Upper lobe of right lung (tissue), 1 donor: ENCODE measurements at places on chromosomes 2 and 18.

DNA sequence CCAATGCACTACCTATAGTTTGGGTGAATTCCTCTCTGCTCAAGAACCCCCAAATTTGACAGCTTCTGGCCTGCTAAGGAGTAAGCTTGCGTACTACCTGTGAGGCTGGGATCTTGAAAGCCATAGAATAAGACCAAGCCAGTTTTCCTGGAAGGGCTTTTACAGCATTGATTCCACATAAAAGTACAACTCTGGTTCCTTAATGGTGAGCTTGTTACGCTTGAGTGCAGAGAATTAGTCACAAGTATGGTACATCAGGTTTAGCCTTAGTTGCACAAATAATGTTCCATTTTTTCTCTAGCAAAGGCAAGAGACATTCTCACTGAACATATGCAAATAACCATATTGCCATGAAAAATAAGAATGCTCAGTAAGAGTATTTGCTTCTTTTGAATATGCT, 39.1 kb upstream of the STK39 start:
- no peaks in the 10 kb centered on the region for H3K36me3 ChIP-seq
- H3K27ac ChIP-seq, result no peak overlapping the region
- H3K4me1 ChIP-seq, result no peaks in the 10 kb centered on the region
- H3K27me3 ChIP-seq, result no peaks in the 10 kb centered on the region
- H3K4me3 ChIP-seq, result no peak overlapping the region
- DNase-seq, result no peak

DNA sequence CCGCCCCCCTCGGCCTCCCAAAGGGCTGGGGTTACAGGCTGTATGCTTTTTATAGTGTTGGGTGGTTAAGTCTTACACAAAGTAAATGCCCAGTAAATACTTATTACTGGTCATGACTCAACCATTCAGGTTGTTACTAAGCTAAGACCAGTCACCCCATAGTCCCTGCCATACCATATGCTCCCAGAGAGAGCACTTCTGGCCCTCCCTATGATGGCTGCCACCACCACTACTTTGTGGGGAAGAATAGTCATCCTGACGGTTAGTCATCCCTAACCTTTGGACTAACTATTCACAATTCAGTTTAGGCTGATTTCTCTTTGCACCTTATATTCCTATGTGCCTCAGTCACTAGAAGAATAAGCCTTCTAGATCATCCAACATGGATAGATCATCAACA, 42.0 kb upstream of the MSH2 start:
- no peaks in the 10 kb centered on the region for H3K4me1 ChIP-seq
- H3K27ac ChIP-seq, result no peak overlapping the region
- no peaks in the 10 kb centered on the region for H3K36me3 ChIP-seq
- H3K27me3 ChIP-seq, result no peaks in the 10 kb centered on the region
- DNase-seq, result no peak

- DNase-seq, result no peak
- H3K36me3 ChIP-seq, result no peaks in the 10 kb centered on the region
- no peaks in the 10 kb centered on the region for H3K27me3 ChIP-seq
- H3K27ac ChIP-seq, result no peak within 1 kb of the TSS
These were observed at the start of gene VIL1 for GRCh38 chr2:218418717-218419458. Gene VIL1, plus strand, starts transcription at chr2:218419123. Its CDS starts 4,656 bp downstream, at chr2:218423779.

DNA sequence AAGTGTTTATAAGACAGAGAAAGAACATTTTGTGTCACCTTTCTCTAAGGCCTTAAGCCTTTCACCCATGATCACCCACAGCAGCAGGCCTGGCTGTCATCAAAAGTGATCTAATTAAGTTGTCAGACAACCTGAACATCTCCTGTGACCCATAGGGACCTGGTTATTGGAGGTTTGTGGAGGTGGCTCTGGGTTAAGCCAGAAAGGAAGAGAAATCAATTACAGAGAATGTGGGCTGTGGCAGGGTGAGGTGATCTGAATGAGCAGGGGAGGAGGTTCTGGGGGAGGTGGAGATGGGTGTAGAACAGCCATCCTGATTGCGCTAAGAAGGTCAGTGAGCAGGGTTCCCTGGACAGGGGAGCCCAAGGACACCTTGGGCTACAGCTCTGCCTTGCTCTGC, 170.8 kb downstream of the FSHR start:
- no peaks in the 10 kb centered on the region for H3K36me3 ChIP-seq
- H3K4me3 ChIP-seq, result no peak overlapping the region
- DNase-seq, result no peak
- H3K4me1 ChIP-seq, result no peaks in the 10 kb centered on the region
- no peak overlapping the region for H3K27ac ChIP-seq

GRCh38 chr18:78893281-78894032, 86.2 kb upstream of the SALL3 start:
- no peaks in the 10 kb centered on the region for H3K27me3 ChIP-seq
- DNase-seq, result no peak
- no peak overlapping the region for H3K27ac ChIP-seq
- H3K36me3 ChIP-seq, result no peaks in the 10 kb centered on the region
- no peaks in the 10 kb centered on the region for H3K4me1 ChIP-seq
- no peak overlapping the region for H3K4me3 ChIP-seq

DNA sequence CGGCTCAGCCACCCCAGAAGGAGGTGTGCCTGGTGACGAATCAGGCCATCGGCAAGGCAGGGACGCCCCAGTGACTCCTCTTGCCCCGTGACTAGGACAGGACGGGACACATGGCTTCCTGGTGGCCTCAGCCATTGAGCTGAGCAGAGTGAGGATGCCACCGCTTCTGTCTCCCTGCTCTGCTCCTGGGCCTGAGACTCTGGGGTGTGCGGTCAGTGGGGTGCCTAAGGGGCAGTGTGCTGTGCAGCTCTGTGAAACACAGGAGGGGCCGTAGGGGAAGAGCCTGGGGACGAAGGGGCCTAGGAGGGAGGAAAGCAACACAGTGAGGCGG, 24.3 kb downstream of the IGFBP5 start:
- no peaks in the 10 kb centered on the region for H3K36me3 ChIP-seq
- no peaks in the 10 kb centered on the region for H3K27me3 ChIP-seq
- no peak overlapping the region for H3K4me3 ChIP-seq
- H3K4me1 ChIP-seq, result no peaks in the 10 kb centered on the region
- H3K27ac ChIP-seq, result no peak overlapping the region

DNA sequence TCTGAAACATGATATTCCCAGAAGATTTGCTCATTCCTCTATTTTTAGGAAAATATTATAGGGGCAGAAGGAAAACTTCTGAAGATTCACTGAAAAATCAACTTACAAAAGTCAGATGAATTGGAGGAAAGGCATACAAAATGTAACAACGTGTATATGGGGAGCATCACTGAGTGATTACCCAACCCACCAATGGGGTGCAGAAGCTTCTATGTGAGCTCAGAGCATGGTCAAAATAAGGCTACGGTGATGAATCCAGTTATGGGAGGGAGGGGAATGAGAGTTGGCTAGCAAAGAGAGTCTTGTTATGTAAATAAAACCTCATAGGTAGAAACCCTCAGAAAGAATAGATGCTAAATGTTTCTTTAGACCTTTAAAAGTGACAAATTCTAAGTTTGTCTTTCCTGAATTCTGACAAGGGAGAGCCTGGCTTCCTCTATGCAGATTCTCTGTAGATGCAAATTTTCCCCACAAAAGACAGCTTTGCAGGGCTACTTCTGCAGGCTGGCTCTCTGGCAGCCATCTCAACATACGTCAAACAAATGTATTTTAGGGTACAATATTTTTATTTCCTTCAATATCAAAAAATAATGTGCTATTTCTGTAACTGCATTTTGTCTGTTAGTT, 171.4 kb upstream of the NDUFV2 start:
- no peak overlapping the region for H3K27ac ChIP-seq
- no peak overlapping the region for H3K4me3 ChIP-seq
- no peaks in the 10 kb centered on the region for H3K27me3 ChIP-seq

- H3K4me3 ChIP-seq, result no peak overlapping the region
- DNase-seq, result no peak
- no peaks in the 10 kb centered on the region for H3K4me1 ChIP-seq
- no peaks in the 10 kb centered on the region for H3K27me3 ChIP-seq
- no peak overlapping the region for H3K27ac ChIP-seq
- no peaks in the 10 kb centered on the region for H3K36me3 ChIP-seq
These were observed 37.2 kb upstream of the APCDD1 start for GRCh38 chr18:10417191-10417590.

- H3K27ac ChIP-seq, result no peak overlapping the region
- H3K36me3 ChIP-seq, result no peaks in the 10 kb centered on the region
- DNase-seq, result no peak
- no peaks in the 10 kb centered on the region for H3K27me3 ChIP-seq
- H3K4me1 ChIP-seq, result peaks cover 15% of the 10 kb centered on the region
These were observed 41.4 kb upstream of the RPL31 start for GRCh38 chr2:100960688-100961087.

DNA sequence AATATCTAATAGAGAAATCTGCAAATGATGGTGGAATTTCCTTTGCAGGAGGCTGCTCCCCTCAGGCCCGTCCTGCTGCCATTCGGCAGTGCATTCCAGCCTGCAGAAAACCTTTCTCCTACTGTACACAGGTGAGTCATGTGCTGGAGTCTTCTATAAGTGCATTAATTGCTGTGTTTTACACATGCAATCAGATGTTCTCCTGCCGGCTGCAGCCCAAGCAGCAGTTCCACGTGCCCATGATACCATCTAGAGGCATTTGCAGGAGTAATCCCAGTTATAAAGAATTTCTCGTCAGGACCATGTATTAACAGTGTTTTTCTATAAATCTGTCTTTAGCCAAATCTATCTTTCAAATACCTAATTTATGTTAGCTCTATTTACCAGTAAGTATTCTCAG, 304.7 kb upstream of the HNMT start:
- DNase-seq, result no peak
- H3K27me3 ChIP-seq, result no peaks in the 10 kb centered on the region
- H3K4me1 ChIP-seq, result no peaks in the 10 kb centered on the region

- H3K27me3 ChIP-seq, result no peaks in the 10 kb centered on the region
- H3K27ac ChIP-seq, result no peak overlapping the region
- H3K4me1 ChIP-seq, result no peaks in the 10 kb centered on the region
- H3K4me3 ChIP-seq, result no peak overlapping the region
- DNase-seq, result no peak
These were observed 16.4 kb downstream of the GEMIN6 start for GRCh38 chr2:38794235-38794946.

GRCh38 chr2:236654496-236654895, 84.9 kb downstream of the ACKR3 start:
- no peak overlapping the region for H3K4me3 ChIP-seq
- no peaks in the 10 kb centered on the region for H3K27me3 ChIP-seq
- H3K27ac ChIP-seq, result no peak overlapping the region
- H3K36me3 ChIP-seq, result no peaks in the 10 kb centered on the region

- H3K36me3 ChIP-seq, result no peaks in the 10 kb centered on the region
- H3K27ac ChIP-seq, result no peak overlapping the region
- no peaks in the 10 kb centered on the region for H3K4me1 ChIP-seq
- H3K4me3 ChIP-seq, result no peak overlapping the region
These were observed 259.6 kb upstream of the PIK3C3 start for GRCh38 chr18:41695441-41695840.

- H3K4me1 ChIP-seq, result no peaks in the 10 kb centered on the region
- no peak overlapping the region for H3K27ac ChIP-seq
- H3K27me3 ChIP-seq, result no peaks in the 10 kb centered on the region
- H3K4me3 ChIP-seq, result no peak overlapping the region
- DNase-seq, result no peak
These were observed 14.5 kb upstream of the SEH1L start for GRCh38 chr18:12933327-12933726.

DNA sequence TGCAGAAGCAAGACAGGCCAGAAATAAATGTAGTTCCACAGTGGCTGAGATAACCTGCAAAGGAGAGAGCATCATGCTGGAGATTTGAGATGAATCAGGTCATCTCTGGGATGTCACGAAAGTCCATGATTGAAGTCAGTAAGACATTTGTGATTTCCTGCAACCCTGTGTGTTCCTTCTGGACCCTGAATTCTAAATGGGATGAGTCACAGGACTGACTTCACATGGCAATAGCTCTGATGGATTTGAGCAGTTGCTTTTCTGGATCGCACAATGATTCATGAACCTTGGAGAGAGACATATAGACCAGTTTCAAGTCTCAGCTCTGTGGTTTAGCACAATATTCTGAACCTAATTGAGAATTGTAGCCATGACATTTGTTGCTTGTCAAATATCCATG, 102.9 kb downstream of the TSN start:
- peaks cover 5% of the 10 kb centered on the region for H3K27me3 ChIP-seq
- no peak overlapping the region for H3K27ac ChIP-seq
- H3K4me1 ChIP-seq, result no peaks in the 10 kb centered on the region
- no peak for DNase-seq
- H3K36me3 ChIP-seq, result no peaks in the 10 kb centered on the region

DNA sequence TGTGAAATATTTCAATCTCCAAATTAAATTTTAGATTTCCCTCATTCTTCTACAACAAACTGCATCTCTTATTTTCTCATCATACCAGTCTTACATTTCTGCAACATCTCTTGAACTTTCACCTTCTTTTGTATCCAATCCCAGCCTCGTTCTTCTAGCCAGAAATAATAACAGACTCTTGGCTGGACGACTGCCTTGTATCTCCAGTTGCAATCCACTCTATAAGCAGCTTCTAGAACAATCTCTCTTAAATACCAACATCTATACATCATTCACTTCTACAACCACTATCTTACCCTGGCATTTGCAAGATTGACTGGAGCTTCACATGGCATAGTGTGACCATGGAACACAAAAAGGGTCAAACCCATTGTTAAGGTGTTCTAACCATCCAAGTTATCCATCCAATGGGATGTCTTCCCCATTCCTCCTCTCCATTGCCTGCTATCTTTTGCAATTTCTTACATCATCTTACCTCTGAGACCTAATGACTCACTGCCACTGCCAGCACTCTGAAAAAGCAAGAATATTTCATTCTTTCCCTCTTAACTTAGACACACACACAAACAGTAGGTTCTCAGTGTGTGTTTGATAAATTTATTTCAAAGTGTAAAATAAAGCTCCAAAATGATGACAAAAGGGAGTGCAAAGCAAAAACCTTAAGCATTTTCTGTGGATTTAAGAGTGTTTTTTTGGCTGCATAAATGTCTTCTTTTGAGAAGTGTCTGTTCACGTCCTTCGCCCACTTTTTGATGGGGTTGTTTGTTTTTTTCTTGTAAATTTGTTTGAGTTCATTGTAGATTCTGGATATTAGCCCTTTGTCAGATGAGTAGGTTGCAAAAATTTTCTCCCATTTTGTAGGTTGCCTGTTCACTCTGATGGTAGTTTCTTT, 145.6 kb downstream of the METTL4 start:
- H3K27me3 ChIP-seq, result no peaks in the 10 kb centered on the region
- H3K36me3 ChIP-seq, result no peaks in the 10 kb centered on the region
- no peak overlapping the region for H3K4me3 ChIP-seq
- no peak for DNase-seq
- no peaks in the 10 kb centered on the region for H3K4me1 ChIP-seq

- H3K4me3 ChIP-seq, result no peak overlapping the region
- DNase-seq, result no peak
These were observed 61.1 kb upstream of the TNP1 start for GRCh38 chr2:216920937-216921456.

DNA sequence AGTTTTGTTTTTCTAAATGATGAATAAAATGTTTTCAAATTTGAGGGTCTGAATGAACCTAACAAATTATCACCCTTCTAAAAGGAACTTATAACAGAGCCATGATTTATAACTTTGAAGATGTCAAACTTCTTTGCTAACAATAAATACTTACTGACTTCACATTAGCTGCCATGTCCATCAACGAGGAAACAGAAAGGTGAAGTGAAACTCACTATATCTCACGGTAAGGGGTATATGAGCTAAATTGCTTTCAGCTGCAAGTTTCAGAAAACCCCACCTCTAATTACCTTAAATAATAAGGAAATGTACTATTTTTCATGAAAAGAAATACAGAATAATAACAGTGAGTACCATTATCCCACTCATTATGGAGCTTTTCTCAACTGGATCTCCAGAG, 350.8 kb upstream of the NT5C1B start:
- no peak for DNase-seq
- H3K4me1 ChIP-seq, result no peaks in the 10 kb centered on the region
- no peaks in the 10 kb centered on the region for H3K36me3 ChIP-seq
- no peak overlapping the region for H3K27ac ChIP-seq
- no peaks in the 10 kb centered on the region for H3K27me3 ChIP-seq
